ENCODE measurements at places on chromosomes 7 and 10. TPM values are rescaled to one million over a fixed set of nuclear protein-coding genes. Genes with fewer than 3 reads are reported as not detected.

- DNase-seq: no peak
These were observed 325.6 kb downstream of the HPSE2 start for GRCh38 chr10:98910048-98910447.

The OAT gene
- 117 TPM for total RNA-seq

DNA sequence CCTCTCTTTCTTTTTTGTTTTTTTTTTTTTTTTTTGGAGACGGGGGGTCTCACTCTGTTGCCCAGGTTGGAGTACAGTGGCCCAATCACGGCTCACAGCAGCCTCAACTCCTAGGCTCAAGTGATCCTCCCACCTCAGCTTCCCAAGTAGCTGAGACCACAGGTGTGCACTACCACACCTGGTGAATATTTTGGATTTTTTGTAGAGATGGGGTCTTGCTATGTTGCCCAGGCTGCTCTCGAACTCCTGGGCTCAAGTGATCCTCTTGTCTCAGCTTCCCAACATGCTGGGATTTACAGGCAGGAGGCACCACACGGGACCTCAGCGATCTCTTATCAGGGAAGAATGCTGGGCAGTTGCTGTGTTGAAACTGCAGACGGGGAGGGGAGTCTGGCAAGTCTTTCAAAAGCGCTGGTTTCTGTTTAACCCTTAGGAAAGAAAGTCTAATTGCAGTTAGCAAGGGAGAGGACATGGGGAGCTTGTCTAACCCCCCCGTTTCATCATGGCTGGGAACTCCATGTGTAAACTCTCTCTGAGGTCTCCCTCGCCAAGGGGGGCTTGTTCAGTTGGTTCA lies 39.6 kb upstream of the LMTK2 start:
- no peak for DNase-seq

- no peak for DNase-seq
These were observed 143.4 kb downstream of the DYNC1I1 start for GRCh38 chr7:95915731-95916130.

- DNase-seq: no peak
These were observed 16.9 kb upstream of the KIF5B start for GRCh38 chr10:32073128-32073527.

Data from bronchial epithelial cell (primary cell).